ENCODE measurements at places on chromosomes 2 and 18. TPM values are rescaled to one million over a fixed set of nuclear protein-coding genes. Genes with fewer than 3 reads are reported as not detected.
A peak's percentile ranks its signal among the peaks of the same experiment; 100 is the strongest.

Gene CD8B
- total RNA-seq: not detected

Gene DAPL1
- not detected for total RNA-seq

Gene MYL12A
- 254 TPM for total RNA-seq

Gene MZT2A
- total RNA-seq: 202 TPM

Gene KYNU
- 1.1 TPM for total RNA-seq

Gene GAD1
- 10.6 TPM for total RNA-seq

Gene RBMS1
- 38.8 TPM for total RNA-seq

GRCh38 chr2:23519334-23519651 is 134.3 kb downstream of the KLHL29 start:
- DNase-seq: no peak

GRCh38 chr2:24766609-24767008 is 26.6 kb downstream of the PTRHD1 start:
- DNase-seq: no peak

DNA sequence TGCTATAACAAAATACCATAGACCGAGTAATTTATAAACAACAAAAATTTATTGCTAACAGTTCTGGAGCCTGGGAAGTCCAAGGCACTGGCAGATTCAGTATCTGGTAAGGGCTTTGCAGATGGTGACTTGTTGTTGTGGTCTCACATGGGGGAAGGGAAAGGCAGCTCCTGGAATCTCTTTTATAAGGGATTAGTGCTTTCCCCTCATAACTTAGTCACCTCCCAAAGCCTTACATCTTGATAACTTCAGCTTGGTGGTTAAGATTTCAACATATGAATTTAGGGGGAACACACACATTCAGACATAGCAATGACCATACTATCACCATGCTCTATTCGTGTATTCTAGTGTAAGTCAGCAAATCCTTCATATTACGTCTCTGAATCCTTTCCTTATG is 447.6 kb upstream of the TCF4 start:
- DNase-seq: no peak

DNA sequence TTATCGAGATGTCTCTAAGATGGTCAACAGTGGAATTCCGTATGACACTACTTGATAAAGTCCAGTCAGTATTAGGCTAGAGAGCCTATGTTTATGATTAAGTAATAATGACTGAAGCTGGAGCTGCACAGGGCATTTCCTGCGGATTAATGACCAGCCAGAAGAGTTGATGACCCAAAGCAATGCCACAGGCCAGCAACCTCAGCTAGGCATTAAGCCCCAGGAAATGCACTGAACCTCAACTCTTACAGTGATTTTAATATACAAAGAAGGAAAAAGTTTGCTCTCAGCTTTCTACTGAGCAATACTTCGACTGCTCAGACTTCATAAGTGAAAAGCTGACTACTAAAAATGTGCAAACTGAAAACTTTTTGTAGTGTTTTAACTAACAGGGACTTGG is 3.9 kb downstream of the KCTD1 start:
- DNase-seq: no peak

DNA sequence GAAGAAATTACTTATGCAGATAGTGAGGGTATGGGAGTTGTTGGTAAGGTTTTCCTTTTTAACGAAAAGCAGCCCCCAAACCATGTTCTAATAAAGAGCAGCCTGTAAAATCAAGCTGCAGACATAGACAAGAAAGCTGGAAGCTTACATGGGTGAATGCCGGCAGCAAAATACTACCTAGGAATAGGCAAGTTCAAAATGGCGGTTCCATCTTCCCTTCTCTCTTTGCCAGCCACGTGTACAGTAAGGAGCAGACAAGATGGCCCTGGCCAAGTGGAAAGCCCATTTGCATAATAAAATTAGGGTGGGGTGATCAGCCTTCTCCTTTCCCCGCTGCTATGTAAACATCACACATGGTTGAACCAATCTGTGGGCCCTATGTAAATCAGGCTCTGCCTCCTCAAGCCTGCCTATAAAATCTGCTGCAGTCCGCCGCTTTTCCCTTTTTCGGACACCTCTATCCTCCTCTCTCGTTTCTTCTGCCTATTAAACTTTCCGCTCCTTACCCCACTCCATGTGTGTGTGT is 155.0 kb downstream of the ZBTB7C start:
- DNase-seq: no peak

- DNase-seq: no peak
These were observed 245.8 kb downstream of the ZEB2 start for GRCh38 chr2:144274131-144274530.

DNA sequence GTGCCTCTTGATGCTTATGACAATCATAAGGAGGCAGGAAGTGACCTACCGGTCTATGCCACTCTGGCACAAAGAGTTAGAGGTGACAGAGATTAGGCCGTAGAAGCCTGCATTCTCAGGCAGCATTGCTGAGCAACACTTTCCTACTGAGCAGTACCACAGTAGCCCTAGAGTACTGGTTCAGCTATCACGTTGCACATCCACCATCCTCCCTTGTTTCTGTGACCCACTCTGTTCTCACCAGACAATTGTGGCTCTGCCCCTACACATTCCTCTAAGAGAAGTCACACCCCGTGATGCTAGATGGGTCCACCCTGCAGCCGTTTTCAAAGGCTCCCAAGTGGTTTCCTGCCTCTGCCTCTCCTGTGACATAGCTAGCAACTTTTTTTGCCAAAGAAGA is 22.6 kb upstream of the SUCLG1 start:
- DNase-seq: peak; percentile 30

- DNase-seq: no peak
These were observed 302.9 kb upstream of the ERBB4 start for GRCh38 chr2:212841460-212841859.

DNA sequence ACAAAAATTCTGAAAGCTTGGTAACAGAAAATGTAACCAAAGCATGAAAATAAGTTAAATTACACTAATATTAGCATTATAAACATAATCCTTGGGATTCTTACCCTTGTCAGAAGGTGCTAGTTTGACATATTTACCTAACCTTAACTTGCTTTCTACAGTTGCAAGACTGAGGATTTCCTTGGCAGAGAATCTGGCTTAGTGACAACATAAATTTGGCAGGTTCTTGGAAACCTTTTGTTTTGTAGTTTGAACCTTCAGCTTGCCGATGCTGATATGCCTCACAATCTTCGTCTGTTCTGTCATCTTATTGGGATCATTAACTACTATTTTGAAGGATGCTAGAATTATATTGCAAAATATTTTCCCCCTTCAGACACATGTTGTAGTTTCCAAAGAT is 3.4 kb downstream of the XIRP2 start:
- DNase-seq: no peak

GRCh38 chr18:46369323-46369722 is 265.1 kb downstream of the HAUS1 start:
- no peak for DNase-seq

- DNase-seq: peak; percentile 100
These were observed 173.5 kb downstream of the ALK start for GRCh38 chr2:29747786-29748470.

DNA sequence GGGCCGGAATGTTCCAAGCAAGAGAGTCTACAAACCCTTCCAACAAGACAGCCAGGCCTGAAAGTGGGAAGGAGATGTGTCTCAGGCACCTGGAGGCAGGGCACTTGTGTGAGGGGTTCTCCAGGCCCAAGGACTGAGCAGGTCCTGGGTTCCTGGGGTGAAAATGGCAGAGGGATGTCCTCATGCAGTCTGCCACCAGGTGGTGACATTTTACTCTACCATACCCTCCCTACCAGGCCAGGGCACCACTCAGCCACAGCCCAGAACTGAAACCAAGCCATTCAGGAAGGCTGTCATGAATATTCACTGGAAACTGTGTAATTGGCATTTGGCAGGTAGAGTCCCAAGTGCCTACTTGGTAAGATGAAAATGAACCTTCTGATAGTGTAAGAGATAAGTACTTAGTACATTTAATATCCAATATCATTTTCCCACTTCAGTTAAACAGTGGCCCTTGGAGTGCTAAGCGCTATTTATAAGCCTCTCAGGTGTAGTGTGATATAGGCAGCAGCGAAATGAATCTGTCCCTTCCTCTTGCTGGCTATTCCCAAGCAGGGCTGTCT is 185.1 kb downstream of the MYO5B start:
- DNase-seq: peak; percentile 47

DNA sequence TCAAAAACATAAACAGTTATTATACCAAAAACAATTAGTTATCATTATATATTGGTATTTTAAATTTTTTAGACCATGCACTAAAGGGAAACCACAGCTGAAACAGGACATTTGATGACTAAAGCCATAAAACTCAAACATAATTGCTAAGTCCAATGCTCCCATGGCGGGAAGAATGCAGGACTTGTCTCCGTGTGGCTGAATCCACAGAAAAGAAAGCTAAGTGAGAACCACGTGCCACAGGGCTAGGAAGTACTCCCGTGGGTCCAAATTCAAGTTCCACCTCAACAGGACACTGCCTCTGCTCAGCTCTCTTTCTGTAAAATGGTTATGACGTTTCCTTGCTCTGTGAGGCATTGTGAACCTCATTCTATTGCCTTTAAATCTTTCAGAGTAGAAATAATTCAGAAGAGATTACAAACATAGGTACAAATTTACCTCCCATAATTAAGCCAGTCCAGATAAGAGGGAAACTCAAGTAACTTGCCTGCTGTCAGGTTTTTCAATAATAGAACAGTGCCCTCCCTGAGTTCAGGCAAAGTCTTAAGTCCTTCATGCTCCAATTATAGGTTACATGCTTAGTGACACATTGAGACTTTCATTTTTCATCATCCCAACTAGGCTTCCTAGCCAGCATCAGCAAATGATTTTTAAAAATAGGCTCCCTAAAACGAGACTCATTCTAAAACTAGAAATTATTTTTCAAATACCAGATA is 36.7 kb downstream of the FTCDNL1 start:
- peak; percentile 11 for DNase-seq

- no peak for DNase-seq
These were observed 28.5 kb downstream of the TMEM18 start for GRCh38 chr2:648476-649424.

GRCh38 chr2:205438241-205438640 is 244.1 kb upstream of the NRP2 start:
- no peak for DNase-seq

- DNase-seq: no peak
These were observed 155.1 kb downstream of the WDSUB1 start for GRCh38 chr2:159131267-159131913.

- no peak for DNase-seq
These were observed 115.1 kb downstream of the ACKR3 start for GRCh38 chr2:236684504-236685256.

DNA sequence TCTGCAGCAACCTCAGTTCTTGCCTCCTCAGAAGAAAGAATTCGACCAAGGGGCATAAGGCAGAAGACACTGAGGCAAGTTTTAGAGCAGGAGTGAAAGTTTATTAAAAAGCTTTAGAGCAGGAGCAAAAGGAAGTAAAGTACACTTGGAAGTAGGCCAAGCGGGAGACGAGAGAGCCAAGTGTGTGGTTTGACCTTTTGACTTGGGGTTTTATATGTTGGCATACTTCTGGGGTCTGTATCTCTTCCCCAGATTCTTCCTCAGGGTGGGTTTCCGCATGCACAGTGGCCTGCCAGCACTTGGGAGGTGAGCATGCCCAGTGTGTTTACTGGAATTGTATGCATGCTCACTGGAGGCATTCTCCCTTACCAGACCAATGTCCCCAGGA is 59.3 kb upstream of the ANKRD44 start:
- DNase-seq: no peak

- DNase-seq: no peak
These were observed 84.4 kb downstream of the ARHGEF4 start for GRCh38 chr2:130921164-130921476.

- peak; percentile 15 for DNase-seq
These were observed 97.4 kb upstream of the UPP2 start for GRCh38 chr2:158004126-158004764.

DNA sequence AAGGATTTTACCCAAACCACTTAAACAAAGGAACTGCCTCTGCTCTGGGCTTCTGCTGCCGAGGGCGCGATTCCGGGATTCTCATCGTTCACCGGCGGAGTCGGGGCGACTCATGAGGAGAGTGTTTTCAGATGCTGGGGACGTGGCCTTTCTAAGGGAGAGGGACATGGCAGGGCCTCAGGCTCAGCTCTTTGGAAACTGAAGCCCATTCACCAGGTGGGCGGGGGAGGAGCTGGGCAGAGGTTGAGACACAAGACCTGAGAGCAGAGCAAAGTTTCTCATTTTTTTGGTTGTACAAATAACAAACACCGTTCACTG is 29.8 kb downstream of the NFATC1 start:
- DNase-seq: no peak

DNA sequence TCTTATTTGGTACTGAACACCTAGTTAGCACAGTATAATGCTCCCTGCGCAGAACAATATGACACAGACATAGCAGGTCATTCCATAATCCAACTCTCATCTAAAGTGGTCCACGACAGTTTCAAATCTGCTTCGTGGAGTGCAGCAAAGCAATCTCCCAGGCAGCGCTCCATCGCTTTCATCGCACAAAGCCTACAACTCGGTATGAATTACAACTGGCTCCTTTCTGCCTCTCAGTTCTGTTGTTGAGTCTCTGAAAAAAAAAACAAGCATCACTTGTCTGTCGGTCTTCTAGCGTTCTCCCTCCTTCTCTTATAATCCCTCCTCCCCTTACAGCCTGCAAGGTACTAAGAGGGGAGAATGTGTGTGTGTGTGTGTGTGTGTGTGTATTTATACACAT is 123.5 kb downstream of the FIGN start:
- no peak for DNase-seq

- DNase-seq: no peak
These were observed 440.9 kb downstream of the IRS1 start for GRCh38 chr2:226358688-226359087.

DNA sequence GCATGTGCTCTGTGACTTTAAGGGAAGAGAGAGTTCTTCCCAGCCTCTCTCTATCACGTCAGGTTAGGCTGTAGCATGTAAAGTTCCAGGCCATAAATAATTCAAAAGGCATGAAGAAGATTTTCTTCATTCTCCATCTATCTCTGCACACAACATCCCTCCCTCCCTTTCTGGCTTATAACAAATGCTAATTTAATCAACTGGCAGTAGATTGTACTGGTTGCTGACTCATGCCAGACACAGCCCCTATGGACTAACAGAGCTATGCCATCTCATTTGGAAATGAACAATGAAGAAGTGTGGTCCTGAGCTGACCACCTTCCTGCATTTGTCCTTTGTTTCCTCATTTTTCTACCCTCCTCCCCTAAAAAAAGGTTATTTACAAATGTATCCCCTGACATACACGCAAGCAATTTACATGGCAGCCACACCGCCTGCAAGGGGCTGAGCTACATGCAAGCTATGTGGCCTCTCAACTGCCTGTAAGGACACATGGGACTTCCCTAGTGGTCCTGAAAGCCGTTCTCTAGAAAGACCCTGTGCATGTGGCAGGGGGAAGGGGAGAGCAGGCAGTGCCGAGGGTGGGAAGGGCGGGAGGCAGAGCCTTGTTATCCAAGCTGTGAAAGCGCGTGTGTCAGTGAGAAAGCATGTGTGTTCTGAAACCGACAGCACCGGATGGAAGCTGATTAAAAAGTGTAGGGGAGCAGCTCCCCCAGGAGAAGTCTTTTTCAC is 90.9 kb upstream of the KLF7 start:
- DNase-seq: no peak

GRCh38 chr18:1784113-1784512 is 787.2 kb downstream of the METTL4 start:
- DNase-seq: no peak

Measured in PC-3 (cell line).